ENCODE measurements at places on chromosomes 13 and 19.

GRCh38 chr19:51250786-51251467 lies at the start of gene SIGLECL1:
Gene SIGLECL1 (plus strand): TSS chr19:51251080. CDS start chr19:51264073, 12,993 bp downstream.
- DNase-seq, result no peak

GRCh38 chr13:32910530-32910929 lies 105.7 kb upstream of the KL start:
- DNase-seq, result no peak

DNA sequence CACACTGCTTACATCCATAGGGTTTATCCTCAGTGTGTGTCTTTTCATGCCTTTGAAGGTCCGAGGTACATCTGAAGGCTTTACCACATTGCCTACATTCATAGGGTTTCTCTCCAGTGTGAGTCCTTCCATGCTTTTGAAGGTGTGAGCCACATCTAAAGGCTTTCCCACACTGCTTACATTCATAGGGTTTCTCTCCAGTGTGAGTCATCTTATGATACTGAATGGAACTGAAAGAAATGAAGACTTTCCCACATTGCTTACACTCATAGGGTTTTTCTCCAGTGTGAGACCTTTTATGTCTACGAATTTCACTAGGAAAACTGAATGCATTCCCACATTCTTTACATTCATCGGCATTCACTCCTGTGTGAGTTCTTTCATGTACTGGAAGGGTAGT lies 7.1 kb downstream of the ZNF20 start:
- DNase-seq, result no peak

DNA sequence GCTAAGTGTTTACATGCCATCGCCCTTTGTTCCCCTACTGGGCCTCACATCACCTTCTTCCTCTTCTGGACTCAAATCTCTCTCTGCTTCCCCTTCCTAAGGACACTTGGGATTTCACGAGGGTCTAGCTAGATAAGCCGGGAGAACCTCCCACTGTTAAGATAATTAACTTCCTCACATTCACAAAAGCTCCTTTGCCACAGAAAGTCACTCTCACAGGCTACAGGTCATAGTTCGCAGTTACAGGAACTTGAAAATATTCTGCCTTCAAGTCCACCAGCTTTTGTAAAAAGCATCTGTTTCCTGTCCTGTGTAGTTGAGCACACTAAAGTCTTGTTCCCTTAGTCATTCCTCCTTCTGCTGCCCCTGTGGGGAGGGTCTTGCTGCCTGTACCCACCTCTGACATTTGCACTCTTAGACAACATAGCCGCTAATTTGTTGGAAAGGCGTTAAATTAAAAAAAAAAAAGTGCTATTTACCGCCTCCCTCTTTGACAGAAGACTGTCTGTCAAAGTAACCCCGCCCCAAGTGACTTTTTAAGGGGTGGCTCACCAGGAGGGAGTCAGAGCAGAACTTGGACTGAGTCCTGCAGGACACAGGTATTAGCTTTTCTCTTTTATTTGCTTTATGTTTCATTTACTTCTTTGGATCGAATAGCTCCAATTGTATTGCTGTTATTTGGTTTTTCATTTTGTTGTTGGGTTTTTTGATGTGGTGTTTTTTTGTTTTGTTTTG lies 26.8 kb upstream of the CEACAM21 start:
- DNase-seq, result no peak

DNA sequence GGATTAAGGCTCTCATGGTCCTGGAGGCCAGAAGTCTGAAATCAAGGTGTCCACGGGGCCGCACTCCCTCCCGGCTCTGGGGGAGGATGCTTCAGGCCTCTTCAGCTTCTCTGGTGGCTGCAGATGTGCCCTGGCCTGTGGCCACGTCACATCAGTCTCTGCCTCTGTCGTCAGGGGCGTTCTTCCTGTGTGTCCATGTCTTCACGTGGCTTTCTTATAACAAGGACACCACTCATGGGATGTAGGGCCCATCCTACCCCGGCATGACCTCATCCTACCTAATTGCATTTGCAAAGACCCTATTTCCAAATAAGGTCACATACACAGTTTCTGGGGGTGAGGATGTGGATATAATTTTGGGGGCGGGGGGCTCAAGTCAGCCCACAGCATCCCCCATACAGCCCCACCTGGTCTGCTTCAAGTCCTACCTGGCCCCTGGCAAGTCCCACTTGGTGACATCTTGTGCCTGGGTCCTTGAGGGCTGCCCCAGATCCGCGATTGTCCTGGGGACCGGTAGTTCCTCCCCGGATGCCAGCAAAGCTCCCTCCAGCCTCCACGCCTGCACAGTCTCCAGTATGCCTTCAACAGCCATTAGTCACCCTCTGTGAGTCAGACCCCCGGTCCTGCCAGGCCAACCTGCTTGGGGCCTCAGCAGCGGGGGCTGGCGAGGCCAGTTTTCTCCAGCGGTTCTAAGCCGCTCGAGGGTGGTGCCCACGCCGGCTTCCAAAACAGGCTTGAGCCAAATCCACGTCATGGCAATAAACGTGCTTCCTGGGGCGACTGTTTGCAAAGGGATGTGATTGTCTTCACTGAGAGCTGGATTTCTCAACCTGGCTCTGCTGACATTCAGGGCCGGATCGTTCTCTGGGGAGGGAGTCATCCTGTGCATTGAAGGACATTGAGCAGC lies 32.2 kb downstream of the MYO9B start:
- no peak for DNase-seq

DNA sequence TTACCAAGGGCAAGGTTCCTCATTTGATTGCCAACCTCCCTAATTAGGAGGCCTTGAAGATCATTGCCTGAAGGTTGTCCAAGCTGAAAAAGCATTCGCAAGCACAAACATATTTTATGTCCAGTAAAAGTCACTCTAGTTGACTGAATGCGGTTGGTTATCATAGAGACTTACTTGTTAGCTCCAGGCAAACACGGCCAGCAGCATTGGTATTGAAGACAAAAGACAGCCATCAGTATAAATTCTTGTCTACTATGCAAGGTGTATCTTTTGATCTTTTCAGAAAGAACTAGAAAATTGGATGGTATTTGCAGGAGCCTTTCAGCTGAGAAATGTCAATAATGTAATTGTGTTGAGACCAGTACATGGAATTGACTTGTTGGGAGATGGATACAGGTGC lies 129.9 kb downstream of the GPC6 start:
- no peak for DNase-seq

GRCh38 chr19:5031231-5032100 lies 62.6 kb downstream of the KDM4B start:
- DNase-seq, result peak; percentile 65

DNA sequence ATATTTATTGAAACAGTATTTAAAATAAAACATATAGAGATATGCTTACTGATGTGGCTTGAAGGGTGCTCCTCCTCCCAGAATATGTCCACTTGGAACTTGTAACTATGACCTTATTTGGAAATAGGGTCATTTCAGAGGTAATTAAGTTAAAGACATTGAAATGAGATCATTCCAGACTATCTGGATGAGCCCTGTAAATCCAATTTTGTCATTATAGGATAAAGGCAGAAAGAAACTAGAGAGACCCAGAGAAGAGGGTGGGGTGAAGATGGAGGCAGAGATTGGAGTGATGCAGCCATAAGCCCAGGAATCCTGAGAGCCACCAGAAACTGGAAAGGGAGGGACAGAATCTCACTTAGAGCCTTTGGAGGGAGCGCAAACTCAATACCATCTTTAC lies 243.2 kb downstream of the OXGR1 start:
- no peak for DNase-seq

DNA sequence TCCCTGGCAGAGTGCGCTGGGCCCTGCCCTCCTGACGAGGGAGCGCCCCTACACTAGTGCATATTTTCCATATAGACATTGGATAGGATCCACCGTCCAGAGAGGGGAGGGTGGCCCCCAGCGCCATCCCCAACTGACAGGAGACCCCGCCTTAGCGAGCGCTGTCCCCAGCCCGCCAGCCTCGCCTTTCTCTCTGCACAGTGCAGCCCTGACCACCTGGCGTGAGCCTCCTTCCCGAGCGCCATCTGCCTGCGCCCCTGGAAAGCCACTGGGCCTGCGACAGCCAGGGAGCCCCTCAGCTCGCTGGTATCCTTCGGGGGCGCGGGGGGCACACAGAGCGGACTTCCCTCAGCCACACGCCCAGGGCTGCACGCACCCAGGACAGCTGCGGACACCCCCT lies 42.1 kb upstream of the ATP12A start:
- DNase-seq, result no peak

- no peak for DNase-seq
Observed at GRCh38 chr13:49113526-49114286, 106.4 kb upstream of the MLNR start.

DNA sequence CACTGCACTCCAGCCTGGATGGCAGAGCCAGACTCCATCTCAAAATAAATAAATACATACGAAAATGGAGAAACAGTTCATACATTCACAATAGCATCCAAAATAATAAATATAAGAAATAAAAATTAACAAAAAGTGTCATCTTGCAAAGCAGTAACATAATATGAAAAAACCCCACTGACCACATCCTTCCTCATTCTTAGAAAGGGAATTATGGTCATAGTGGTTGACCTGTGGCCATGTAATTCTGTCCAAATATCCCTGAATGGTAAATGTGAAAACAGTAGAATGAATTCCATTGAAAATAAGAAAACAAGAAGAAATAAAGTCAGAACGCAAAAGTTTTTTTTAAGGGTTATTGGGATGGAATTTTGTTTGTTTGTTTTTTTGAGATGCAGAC lies 7.0 kb upstream of the CDC42EP5 start:
- DNase-seq, result no peak

DNA sequence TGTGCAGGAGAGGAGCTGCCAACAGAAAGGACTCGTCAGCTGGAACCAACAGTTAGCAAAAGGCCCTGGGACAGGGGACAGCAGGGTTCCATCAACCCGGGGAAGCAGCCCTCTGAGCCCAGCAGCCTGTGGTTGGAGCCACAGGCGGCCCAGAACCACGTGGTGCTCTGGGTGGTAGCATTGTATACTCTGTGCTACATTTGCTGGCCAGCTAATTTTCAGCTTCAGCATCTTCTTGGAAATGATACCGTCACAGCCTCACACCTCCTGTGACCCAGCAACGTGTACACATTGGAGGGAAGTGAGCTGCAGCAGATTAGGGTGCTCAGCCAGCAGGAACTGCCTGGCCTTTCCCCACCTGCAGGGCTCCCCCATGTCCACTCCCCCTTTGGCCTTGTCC lies 13.1 kb upstream of the MTIF3 start:
- DNase-seq, result no peak

GRCh38 chr13:32124743-32125142 lies 93.2 kb downstream of the FRY start:
- DNase-seq, result no peak

DNA sequence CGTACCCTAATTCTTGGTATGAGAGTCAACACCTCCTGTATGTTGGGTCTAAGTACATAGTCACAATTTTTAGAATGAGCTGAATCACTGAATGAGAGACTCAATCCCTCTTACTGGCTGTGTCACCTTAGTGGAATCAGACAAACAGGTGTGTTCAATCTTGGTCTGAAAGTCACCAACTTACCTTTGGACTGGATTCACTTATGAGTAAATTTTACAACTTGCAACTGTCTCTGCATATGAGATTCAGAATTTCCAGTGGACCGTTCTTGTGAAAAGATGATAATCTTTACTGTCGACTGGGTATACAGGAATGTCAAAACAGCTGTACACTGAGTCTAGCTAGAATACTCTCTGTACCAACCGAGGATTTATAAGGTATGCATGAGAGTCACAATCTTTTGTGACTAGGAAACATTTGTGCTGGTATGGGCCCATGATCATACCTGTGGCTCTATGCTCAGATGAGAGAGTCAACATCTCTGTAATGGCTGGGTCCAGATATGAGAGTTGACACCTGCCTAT lies 5.9 kb upstream of the ZNF91 start:
- no peak for DNase-seq

DNA sequence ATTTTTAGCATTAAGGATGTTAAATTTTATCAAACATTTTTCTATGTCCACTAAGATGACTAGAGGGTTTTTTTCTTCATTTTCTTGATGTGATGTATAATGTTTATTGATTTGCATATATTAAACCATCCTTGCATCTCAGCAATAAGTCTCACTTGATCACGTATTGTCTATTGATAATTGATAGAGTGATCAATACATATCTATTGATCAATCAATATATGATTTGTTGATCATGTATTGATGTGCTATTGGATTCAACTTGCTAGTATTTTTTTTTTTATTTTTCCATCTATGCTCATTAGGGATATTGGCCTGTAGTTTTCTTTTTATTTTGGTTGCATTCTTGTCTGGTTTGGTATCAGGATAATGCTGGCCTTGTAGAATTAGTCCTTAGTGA lies 2202.0 kb downstream of the PCDH9 start:
- DNase-seq, result no peak

DNA sequence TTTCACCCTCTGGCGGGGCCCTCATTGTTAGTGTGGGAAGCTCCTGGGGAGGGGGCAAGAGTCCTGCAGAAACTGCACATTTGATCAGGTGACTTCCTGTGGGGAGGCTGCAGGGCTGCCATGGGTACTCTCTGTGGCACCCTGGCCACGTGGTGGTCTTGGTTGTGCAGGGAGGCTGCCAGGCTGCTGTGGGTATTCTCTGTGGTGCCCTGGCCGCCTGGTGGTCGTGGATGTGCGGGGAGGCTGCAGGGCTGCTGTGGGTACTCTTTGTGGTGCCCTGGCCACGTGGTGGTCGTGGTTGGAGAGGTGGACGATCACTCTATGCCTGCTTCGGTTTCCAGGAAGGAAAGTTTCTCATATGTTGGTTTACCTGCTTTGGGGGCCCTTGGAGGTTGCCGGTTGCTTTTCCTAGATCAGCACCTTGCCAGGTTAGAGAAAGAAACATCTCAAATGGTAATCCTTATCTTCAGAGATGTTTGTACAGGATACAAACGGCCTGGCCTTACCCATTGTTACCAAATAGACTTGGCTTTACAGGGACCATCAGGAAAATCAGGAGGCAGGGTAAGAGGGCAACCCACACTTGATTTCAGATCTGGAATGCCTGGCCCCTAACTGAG lies 22.9 kb downstream of the TEX29 start:
- no peak for DNase-seq

GRCh38 chr19:42989851-42990250 lies 36.4 kb downstream of the PSG11 start:
- DNase-seq, result no peak

DNA sequence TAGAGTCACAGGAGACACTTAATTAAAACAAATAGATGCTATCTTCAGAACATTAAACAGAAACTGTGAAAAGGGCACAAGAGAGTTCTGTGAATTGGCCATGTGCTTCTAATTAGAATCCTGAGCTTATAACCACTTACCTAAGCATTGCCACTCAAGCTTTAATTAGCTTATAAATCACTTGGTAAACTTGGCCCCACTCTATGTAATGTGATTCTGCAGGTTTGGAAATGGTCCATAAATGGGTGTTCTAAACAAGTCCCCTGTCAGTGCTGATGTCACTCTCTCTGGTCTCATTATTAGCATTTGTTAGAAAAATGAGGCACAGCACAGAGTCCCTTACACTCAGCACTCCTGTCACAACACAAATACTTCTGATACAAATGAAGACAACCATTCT lies 18.0 kb downstream of the ZNF91 start:
- DNase-seq, result no peak

- DNase-seq, result no peak
Observed at GRCh38 chr13:90448466-90449037, 898.9 kb upstream of the MIR17HG start.

DNA sequence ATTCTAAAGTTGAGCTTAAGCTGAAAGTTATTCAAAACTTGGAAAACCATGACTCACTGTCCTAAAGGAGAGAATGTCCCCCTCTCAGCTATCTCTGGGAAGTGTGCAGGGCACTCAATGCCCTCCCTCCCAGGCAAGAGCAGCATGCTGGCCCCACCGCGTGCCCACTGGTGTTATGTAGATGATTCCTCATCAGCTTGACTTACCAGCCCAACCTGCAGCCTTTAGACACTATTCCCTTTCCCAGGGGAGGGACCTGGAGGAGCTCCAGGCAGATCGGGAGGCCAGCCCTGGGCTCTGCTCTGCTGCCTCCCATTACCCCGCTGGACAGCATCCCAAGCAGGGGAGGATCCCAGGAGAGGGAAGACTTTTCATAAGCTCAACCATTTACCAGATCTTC lies 124.6 kb downstream of the FGF14 start:
- no peak for DNase-seq
